ENCODE measurements at places on chromosomes 16 and 17. TPM values are rescaled to one million over a fixed set of nuclear protein-coding genes. Genes with fewer than 3 reads are reported as not detected.

SCNN1B gene
- total RNA-seq, result not detected

IGFALS gene
- not detected for total RNA-seq

SLC38A8 gene
- not detected for total RNA-seq

- DNase-seq, result no peak
Observed at GRCh38 chr17:7074931-7075330, 5.1 kb downstream of the CLEC10A start.

DNA sequence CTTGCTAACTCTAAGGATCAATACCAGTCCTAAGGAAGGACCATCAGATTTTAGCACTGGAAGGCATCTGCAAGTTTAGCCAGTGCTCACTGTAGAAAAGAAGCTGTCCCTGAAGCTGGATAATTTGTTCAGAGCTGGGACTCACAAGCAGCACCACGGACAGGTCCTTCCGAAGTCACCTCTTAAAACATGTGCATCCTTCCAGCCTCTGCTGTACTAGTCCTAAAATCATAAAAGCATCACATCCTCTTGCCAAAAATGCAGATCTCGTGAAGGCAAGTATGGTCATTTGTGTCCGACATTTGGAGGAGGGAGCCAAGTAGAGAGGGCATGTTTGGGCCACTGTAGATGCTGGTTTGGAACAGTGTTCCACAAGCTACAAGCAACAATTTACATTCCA lies 506.9 kb downstream of the RBFOX1 start:
- DNase-seq, result no peak

- DNase-seq, result no peak
Observed at GRCh38 chr16:17171250-17172143, 299.3 kb downstream of the XYLT1 start.

DNA sequence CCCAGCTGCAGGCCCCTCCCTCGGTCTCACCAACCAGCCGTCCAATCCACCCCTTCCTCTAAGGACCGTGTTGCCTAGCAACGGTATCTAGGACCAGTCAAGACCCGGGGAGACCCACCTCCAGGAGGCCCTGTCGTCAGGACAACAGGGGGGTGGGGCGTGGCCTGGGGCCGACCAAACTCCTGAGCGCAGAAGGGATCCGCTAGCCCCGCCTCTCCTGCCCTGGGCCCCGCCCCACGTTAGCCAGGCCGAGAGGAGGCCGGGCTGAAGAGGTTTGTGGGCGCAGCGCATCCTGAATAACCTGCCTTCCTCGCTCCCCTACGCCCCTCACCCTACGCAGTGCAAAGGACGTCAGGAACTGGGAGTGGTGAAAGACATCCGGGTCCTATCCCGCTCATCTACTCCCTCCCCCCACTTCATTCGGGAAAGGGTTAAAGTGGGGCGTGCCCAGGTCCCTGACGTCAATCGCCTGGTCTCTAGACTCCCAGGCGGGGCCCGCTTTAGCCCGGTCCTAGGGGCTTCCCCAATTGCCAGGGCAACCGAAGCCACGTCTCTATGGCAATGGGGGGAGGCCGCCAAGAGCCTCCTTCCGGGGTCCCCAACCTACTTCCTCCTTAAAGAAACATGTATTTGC lies 14.7 kb downstream of the DLG4 start:
- peak; percentile 96 for DNase-seq

DNA sequence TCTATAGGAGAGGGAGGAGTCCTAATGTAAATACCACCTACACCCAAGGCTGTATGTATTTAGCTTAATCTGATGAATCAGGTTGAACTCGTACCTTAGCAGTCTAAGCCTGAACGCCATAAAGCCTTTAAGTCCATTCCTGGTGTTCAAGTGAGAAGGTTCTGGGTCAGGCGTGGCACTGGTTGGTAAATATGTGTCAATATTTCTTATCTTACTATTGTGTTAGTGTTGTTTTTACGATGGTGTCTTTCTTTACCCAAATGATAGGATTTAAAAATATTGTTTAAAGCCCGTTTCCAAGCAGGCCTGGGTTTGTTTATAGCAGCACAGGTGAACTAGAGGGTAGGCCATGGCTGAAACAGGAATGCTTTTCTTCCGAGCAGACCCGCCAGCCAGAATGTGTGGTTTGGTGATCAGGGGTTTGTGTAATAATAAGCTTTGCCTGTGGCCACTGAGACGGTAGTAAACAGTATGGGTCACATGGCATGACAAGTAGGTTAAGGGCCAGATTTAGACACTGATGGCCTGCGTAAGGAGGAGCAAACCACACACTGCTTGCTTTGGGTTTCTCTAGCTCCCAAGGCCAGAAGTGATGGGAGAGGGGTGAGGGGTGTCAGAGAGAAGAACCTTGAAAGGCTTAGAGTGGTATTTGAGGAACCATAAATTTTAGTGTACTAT lies 3.3 kb downstream of the TMEM94 start:
- no peak for DNase-seq

DNA sequence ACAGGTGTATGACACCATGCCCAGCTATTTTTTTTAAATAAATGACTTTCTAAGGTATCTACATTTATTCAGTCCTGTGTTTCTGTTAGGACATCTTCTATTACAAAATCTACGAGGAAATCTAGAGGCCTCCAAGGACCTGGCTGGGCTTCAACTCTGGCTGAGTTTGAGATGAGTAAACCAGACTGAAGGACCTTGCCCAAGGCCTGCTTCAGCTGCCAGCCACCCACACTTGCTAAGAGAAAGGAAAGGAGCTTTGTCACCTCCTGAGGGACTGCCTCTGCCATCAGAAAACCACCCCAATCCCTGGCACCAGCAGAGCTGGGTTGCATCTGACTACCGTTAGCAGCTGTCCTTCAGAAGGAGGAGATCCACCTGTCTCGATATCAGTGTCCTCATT lies 1.3 kb upstream of the MYO1D start:
- no peak for DNase-seq

- peak; percentile 53 for DNase-seq
Observed at GRCh38 chr17:64441772-64442540, 7.0 kb upstream of the MILR1 start.

DNA sequence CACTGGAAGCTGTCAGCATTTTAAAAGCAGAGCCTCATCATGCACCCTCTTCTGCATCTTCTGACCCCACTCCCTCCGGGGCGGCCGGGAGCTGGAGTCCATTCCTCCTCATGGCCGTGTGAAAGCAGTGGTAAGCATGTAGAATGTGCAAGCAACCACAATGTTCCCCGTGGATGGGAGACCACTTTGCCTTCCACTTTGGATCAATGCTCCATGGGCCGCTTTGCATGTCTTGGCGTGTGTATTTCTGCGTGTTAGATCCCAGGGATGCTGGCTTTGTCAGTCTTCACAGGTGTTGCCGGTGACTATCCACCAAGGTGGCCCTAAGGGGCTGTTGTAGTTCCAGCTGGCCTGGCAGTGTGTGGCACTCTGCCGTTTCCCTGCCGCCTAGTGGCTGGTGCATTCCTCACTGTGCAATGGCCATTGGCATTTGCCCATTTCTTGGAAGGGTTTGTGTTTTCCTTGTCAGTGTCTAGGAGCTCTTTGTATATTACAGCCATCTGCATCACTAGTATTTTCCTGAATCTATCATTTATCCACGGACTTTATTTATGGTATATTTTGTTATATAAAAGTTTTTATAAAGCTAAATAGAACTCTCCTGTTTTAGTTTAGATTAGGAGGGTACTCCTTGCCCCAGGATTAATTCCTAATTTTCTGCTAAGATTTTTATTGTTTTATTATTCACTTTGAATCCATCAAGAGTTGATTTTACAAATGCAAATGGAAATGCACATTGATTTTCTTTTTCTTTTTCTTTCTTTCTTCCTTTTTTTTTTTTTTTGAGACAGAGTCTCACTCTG lies 5.8 kb upstream of the ALDH3A1 start:
- DNase-seq, result no peak

- DNase-seq, result no peak
Observed at GRCh38 chr16:14202697-14203096, 131.6 kb downstream of the MRTFB start.

GRCh38 chr16:55125818-55126385 lies 195.2 kb downstream of the IRX5 start:
- DNase-seq, result no peak

GRCh38 chr17:82598256-82599119 lies 49.8 kb downstream of the WDR45B start:
- DNase-seq, result no peak

- DNase-seq, result peak; percentile 73
Observed at GRCh38 chr17:38333635-38334295, 10.0 kb downstream of the GPR179 start.

DNA sequence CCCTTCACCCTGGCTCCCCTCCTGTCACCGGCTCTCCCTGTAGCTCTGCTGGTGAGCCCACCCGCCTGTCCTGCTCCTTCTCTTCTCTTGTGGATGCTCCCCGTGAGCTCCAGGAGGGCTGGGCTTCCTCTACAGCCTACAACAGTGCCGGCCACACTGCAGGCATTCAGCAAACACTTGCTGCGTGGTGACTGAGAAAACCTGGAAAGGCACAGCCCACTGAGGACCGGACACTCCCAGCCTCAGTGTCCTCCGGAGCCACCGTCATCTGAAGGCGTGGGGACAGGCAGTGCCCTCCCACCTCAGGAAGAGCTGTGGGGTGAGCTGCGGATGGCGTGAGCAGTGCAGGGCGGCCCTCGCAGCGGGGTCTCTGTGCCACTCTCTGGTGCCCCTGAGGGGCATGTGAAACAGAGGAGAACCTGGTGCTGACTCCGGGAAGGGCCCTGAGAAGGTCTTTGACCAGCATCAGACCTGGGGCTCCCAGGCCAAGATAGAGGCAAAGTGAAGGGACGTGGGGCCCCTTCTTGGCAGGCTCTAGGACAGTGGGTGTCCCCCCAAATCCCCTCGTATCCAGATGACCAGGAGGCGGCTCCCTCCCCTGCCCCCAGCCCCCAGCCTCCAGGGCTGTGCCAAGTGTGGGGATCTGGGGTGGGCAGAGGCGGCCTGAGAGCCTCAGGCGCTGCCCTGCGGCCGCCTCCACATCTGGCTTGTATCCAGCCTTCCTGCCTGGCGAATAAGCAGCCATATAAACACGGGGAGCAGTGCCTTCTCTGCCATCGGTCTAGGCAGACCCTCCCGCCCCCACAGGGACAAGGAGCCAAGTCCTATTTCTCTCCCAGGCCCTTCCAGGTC lies 44.0 kb upstream of the PABPN1L start:
- DNase-seq, result no peak

DNA sequence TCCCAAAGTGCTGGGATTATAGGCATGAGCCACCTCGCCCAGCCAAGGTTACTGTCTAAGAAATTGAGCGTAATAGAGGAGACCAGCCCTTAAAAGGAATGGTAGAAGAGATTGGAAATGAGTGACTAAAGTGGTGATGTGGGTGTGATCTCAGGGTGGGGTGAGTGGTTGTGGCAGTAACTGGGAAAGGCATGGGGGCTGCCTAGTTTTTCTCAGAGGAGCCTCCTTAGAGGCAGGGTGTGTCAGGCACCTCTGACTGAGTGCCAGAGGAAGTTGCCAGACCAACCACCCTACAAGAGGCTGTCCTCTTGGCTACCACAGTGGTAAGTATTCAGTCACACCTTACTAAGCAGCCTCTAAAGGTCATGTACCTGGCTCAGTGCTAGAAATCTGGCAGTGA lies 8.9 kb downstream of the DUS2 start:
- no peak for DNase-seq

DNA sequence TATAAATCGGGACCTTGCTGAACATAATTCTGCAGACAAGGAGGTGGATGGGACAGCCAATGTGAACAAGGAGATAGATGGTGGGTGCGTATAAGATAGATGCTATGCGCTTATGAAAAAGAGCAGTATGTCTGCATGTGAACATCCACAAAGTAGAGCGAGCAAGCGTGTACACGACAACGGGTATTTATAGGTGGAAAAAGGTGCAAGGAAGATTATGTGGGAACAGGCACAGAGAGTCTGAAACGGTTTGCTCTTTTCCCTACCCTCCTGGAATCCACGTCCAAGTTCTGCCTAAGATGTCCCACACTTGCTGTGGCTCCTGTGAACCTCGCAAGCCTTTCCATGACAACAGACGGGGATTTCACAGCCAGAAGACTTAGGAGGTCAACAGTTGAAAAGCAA lies 43.0 kb downstream of the SNX11 start:
- DNase-seq, result no peak

DNA sequence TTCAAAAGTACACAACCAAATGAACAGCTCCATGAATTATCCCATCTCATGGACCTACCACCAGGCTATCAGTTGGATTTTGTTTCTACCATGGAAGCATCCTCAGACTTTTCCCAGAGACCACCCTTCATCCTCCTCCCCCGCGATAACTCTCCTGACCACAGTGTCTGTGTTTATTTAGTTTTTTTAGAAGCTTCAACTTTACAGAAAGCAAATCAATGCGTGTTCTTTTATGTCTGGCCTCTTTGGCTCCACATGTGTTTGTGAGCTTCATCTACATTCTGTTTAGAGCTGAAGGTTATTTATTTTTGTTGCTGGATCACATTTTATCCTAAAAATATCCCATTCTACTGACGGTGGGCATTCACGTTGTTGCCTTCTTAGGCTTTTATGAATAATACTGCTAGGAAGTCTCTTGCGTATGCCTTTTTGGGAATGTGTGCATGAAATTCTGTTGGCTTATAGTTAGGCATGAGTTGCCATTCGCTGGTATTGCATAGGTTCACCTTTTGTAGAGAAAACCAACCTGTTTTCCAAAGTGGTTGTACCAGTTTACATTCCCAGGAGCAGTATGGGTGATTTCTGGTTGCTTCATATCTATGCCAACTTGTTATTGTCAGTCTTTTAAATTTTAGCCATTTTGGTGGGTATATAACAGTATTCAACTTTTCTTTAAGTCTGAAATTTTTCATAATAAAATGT lies 83.0 kb downstream of the CMIP start:
- DNase-seq, result no peak
